CD4-positive, alpha-beta T cell treated with Interferon alpha-2 for 1 hour (primary cell): ENCODE measurements at places on chromosomes 1 and 21.

DNA sequence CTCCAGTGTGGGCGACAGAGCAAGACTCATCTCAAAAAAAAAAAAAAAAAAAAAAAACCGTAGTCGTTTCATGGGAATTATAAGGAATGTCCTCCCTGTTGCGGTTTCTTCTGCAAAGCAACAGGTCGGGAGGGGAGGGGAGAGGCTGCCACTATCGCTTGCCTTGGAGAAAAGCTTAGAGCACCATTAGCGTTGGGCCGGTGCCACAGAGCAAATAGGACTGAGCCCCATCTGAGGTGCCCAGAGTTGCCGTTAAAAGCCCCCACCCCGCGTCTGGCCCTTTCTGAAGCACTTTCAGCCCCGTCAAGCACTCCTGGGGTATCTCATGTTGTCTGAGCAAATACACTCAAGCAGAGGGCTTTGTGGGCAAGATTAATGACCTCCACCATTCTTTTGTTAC lies 2.2 kb downstream of the RIPPLY3 start:
- DNase-seq: no peak

GRCh38 chr1:41898191-41898713 lies 20.5 kb downstream of the HIVEP3 start:
- DNase-seq: peak; percentile 87

GRCh38 chr1:36829961-36830360 lies 204.4 kb downstream of the GRIK3 start:
- no peak for DNase-seq

GRCh38 chr1:78060857-78061563 lies 15.2 kb downstream of the GIPC2 start:
- no peak for DNase-seq

GRCh38 chr1:211588711-211589110 lies 9.8 kb upstream of the SLC30A1 start:
- no peak for DNase-seq

- no peak for DNase-seq
These were observed 4.7 kb downstream of the AMY2B start for GRCh38 chr1:103576065-103576464.

DNA sequence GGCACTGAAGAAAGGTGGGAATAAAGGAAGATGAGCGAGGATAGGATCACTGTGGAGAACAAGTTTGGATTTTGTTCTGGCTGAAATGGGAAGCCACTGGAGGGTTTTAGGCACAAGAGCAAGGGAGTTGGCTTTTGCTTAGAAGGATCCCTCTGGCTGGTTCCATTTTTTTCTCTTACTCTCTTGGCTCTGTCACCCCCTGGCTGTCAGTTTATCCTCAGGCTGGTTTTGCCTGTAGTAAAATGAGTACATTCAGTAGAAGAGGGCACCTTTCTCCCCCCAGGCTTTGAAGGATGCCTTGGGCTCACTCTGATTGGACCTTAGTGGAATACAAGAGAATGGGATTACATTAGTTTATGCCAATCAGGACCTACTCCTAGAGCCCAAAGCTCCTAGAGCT lies 17.1 kb downstream of the CACHD1 start:
- DNase-seq: no peak

DNA sequence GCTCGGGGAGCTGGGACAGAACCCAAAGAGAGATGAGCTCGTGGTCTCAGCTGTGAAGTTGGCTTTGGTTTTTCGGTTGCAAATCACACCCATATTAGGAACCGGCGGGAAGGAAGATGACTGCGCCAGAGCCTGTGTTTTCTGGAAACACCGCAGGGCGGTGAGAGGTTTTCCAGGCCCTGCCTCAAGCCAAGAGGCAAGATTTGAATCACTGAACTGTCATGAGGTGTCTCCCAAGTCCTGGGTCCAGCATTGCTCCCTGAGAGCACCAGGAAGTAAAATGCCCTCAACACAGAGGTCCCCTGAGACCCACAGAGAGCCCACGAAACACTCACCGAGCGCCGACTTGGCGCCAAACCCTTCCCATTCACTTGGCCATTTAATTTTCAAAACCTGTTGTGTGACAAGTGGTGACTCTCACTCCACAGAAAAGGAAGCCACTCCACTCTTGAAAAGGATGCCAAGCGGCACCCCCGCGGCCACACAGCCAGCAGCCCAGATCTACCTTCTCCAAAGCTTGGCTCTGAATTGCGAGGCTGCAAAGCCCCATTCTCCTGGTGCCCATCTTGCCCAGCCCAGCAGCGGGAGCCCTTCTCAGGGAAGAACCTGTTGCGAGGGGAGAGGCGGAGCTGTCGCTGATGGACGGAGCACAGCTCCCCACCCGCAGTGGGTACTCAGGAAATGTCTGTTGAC lies 99.0 kb upstream of the RUNX3 start:
- DNase-seq: peak; percentile 50

DNA sequence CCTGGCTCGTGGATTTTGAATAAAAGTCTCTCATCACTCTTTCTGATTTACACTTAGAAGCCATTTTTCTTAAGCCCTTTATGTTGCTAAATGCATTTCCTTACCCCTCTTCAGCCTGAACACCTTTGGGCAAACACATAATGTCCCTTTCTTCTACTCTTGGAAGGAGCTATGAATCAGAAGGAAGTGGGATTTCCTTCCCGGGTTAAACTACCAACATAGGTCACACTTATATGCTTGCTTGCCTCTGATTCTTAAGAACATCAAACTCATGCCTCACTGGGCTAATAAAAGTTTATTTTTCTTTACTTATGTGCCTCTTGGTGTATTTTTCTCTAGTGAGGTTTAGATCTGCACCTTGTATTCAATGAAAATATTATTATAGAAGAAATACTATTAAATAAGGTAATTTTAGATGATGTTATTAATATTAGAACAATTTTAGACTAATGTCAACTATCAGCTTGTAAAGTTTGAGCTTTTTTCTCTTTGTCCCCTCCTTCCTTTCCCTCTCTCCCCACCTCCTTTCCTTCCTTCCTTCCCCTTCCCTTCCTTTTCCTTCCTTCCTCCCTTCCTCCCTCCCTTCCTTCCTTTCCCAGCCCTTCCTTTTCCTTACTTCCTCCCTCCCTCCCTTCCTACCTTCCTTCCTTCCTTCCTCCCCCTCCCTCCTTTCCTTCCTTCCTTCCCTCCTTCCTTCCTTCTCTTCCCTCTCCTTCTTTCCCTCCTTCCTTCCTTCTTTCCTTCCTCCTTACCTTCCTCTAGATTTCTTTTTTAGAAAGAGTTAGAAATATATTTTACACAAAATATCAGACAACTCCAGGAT lies 66.5 kb upstream of the KCNJ6 start:
- no peak for DNase-seq

- DNase-seq: peak; percentile 38
These were observed 27.5 kb downstream of the TRIM45 start for GRCh38 chr1:117093870-117094621.

GRCh38 chr1:32122151-32122550 lies 14.3 kb downstream of the KPNA6 start:
- DNase-seq: no peak

- DNase-seq: no peak
These were observed 23.4 kb upstream of the EVA1B start for GRCh38 chr1:36346741-36347370.

- no peak for DNase-seq
These were observed 186.6 kb downstream of the NTNG1 start for GRCh38 chr1:107327446-107327845.

DNA sequence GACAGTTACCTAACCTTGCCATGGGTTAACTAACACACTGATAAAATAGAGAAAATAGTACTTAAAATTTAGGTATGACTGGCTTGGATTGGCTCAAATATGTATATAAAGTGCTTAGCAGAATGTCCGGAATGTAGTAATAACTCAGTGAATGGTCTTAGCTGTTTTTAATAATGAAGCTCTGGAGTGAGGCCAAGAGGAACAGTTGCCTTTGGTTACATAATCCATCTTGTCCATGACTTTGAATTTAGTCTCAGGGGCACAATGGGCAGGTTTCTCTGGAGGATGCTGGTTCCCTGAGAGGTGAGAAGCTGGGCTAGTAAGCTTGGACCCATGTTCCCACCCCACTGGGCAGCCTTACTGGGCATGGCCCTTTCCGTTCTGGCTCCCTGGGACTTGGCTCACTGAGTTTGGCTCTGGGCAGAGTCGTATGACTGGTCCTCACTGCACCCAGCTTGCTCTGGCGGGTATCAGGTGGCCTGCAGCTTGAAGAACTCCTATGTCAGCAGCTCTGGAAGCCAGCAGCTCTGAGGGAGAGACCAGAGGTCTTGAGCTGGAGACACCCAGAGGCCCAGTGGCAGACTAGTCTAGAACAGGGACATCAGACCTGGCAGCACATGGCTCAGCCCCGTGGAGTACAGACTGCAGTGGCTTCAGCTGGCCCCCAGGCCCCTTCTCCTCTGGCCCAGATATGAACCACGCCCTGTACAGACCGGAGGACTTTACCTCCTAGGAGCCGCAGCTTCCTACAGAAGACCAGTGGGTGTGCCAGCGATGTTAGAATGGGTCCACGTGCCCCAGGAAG lies 40.4 kb downstream of the TENT5C start:
- no peak for DNase-seq

DNA sequence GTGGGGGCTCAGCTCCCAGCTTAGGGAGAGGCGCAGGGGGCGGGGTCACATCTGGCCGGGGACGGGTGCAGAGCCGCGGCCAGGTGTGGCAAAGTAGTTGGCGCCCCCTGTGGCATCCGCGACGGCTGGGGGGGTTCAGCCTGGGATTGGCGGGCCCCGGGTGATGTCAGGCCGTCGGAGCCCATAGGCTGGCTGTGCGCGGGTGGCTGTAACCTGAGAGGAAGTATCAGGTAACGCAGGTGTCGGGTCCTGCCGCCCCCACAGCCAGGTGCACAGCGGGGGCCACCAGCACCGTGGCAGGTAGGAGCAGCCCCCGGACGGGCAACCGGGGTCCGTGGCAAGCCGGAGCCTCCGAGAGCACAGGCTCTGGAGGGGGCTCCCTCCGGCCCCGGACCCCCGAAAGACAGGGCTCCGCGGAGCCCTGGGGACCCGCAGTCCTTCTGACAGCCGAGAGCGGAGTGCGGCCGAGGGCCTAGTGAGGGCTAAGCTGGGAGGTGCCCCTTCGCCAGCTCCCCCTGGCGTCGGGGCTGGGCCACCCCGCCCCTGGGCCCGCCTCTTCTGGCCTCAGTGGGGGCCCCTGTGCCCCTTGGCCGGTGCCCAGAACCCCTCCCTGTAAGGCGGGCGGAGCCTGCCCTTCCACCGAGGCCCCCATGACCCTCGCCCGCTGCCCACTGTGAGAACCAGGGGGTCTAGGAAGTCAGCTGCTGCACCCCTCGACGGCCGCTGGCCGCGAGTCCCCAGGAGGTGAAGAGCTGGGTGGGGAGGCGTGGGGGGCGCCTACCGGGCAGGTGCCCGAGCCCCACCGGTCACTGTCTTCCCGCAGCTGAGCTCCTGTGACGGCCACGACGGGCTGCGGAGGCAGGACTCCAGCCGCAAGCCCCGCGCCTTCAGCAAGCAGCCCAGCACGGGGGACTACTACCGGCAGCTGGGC lies 17.9 kb downstream of the TNFRSF25 start:
- peak; percentile 69 for DNase-seq

DNA sequence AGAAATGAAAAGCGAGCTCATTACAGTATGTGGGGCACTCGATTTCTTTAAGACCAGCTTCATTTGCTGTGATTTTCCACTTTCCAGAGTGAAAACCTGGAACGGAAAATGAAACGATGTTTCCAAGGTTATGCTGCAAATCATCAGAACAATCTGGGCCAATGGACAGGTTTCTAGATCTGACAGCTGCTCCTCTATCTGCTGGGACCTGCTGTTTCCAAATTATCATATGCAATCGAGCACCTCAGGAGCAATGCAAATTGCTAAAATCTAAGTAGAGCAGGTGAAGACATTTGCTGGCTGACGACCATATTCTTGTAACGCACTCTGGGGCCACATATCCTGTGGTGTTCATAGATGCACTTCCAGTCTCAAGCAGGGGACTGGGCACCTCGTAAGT lies 39.7 kb upstream of the TIAM1 start:
- DNase-seq: no peak

GRCh38 chr1:23694371-23694770 lies 2.8 kb downstream of the RPL11 start:
- no peak for DNase-seq

DNA sequence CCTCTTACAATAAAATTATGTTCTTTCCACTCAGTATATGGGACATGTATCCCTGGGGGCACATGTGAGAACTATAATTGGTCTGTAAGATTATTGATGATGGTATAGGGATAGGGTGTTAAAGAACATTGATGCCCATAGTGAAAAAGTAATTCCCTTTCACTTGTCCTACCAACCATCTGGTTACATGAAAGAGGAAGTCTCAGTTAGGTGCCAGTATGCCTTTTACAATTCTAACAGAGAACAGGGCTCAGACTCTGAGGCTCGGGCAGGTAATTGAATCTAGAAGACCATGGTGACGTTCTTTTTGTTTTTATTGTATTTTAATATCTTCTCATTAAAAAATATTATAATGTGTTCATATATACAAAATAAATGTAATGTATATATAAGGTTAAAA lies 113.6 kb downstream of the FGGY start:
- DNase-seq: no peak

GRCh38 chr1:15277447-15277838 lies 30.4 kb downstream of the FHAD1 start:
- DNase-seq: no peak

DNA sequence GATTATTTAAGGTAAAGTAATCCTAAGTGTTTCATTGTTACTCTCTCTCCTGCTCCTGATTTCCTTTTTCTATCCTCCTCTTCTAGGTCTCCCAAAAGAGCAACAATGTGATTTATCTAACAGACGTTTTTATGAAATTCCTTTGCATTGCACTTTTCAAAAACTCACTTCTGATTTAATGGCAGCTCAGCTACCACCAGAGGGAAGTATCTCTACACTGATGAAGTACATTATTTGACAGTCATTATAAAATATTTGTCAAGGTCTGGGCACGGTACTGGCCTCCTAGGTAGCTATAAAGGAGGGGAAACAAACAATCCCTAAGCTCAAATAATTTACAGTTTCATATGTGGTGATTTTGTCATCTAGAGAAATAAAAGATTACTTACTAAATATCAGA lies 15.6 kb downstream of the TMPRSS15 start:
- DNase-seq: no peak

DNA sequence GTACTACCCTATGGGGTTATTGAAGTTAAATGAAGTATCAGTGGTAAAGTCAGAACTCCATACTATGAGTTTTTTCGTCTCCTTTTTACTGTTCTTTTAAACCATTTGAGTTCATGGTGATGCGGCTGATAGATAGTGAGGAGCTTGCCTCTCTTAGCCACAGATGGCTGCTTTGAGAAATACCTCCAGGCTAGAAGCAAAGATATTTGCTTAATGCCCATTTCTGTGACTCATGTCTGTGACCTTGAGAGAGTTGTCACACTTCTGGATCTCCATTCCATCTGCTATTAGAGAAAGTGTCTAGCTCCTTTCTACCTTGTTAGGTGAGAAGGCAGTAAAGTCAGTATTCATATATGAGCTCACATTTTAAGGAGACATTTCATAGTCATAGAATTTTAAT lies 89.5 kb upstream of the PLXNA2 start:
- DNase-seq: no peak

DNA sequence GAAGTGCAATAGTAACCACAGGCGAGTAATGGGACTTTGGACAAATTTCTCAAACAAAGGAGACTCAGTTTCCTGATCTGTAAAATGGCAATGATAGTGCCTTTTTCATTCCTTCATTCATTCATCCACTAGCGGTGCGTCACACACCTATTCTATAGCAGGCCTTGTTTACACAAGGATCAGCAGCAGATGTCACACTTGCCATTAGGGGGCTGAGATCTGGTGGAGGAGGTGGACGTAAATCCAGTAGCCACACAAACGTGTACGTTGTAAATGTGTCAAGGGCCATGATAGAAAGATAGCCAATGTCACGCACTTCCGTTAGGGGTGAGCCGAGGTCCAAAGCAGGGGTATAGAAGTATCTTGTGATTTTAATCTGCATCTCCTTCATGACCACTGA lies 34.2 kb downstream of the SERINC2 start:
- DNase-seq: no peak
